NCI-H226 (cell line): ENCODE measurements at places on chromosomes 1 and 21.

DNA sequence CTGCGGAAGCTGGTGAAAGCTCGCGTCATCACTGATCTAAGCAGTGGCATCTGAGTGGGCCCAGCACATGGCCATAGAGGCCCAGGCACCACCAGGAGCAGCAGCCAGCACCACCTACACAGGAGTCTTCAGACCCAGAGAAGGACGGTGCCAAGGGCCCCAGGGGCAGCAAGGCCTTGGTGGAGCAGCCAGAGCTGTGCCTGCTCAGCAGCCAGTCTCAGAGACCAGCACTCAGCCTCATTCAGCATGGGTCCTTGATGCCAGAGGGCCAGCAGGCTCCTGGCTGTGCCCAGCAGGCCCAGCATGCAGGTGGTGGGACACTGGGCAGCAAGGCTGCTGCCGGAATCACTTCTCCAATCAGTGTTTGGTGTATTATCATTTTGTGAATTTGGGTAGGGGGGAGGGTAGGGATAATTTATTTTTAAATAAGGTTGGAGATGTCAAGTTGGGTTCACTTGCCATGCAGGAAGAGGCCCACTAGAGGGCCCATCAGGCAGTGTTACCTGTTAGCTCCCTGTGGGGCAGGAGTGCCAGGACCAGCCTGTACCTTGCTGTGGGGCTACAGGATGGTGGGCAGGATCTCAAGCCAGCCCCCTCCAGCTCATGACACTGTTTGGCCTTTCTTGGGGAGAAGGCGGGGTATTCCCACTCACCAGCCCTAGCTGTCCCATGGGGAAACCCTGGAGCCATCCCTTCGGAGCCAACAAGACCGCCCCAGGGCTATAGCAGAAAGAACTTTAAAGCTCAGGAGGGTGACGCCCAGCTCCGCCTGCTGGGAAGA, 3.2 kb upstream of the ARTN start:
- DNase-seq, result no peak

- no peak for DNase-seq
Measured at GRCh38 chr1:16068356-16069270, 4.8 kb downstream of the FAM131C start.

GRCh38 chr1:184859381-184860105, 104.9 kb upstream of the EDEM3 start:
- DNase-seq, result no peak

GRCh38 chr1:150696162-150696561, 792 bp downstream of the GOLPH3L start:
- no peak for DNase-seq

- no peak for DNase-seq
Measured at GRCh38 chr1:56557746-56558145, 21.6 kb downstream of the PLPP3 start.

- peak; percentile 94 for DNase-seq
Measured at GRCh38 chr1:181152892-181153633, 64.6 kb downstream of the IER5 start.
